Heart left ventricle (tissue), 16 donors: ENCODE measurements at places on chromosomes 11 and 22. TPM values are rescaled to one million over a fixed set of nuclear protein-coding genes. Genes with fewer than 3 reads are reported as not detected.

The ANO9 gene
- polyA plus RNA-seq, result 0.19 TPM

The ZC3H12C gene
- polyA plus RNA-seq, result 2.1 TPM

The BARX2 gene
- 0.03 TPM for polyA plus RNA-seq

The STK33 gene
- 15.7 TPM for polyA plus RNA-seq

The TPH1 gene
- polyA plus RNA-seq, result 0.19 TPM

The PNPLA5 gene
- not detected for polyA plus RNA-seq

The KLHL35 gene
- polyA plus RNA-seq, result 0.76 TPM

The BRSK2 gene
- 0.26 TPM for polyA plus RNA-seq

The SLC25A18 gene
- polyA plus RNA-seq, result 2.6 TPM

The SCUBE1 gene
- 0.06 TPM for polyA plus RNA-seq
